ENCODE measurements at places on chromosomes 3 and 15. TPM values are rescaled to one million over a fixed set of nuclear protein-coding genes. Genes with fewer than 3 reads are reported as not detected.

GP5 gene
- total RNA-seq = not detected

EFCC1 gene
- total RNA-seq = not detected

DNA sequence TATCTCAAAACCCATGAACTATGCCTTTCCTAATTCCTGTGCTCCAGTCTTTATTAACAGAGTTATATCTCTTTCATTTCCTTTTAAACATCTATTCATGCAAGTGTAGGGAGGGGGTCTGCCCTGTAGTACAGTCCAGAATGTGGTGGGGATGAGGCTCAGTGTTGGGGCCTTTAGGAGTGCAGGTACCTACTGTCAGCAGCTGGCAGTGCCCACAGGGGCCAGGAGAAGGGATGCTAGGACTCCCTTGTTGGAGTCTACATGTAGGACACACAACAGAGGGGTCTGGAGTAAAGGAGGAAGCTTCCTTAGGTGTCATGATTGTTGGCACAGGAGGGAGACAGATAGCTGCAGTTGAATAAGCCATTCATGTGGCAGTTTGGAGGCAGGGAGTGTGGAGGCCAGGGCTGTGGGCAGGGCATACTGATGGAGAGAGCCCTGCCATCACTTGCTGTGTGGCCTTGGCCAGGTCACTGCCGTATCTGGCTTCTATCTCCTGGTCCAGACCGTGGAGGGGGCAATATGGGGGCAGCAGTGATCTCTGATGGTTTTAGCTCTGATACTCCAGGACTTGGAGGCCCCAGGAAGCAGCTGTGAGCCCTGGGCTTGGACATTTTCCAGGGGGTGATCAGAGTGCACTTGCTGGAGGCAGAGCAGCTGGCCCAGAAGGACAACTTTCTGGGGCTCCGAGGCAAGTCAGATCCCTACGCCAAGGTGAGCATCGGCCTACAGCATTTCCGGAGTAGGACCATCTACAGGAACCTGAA lies 29.5 kb downstream of the ESYT3 start:
- DNase-seq = no peak

GATA2 gene
- 79.2 TPM for total RNA-seq

IL5RA gene
- total RNA-seq = not detected

GRCh38 chr3:39267631-39268548 lies 11.9 kb downstream of the CX3CR1 start:
- no peak for DNase-seq

GRCh38 chr15:61128896-61129295 lies 100.2 kb downstream of the RORA start:
- no peak for DNase-seq

DNA sequence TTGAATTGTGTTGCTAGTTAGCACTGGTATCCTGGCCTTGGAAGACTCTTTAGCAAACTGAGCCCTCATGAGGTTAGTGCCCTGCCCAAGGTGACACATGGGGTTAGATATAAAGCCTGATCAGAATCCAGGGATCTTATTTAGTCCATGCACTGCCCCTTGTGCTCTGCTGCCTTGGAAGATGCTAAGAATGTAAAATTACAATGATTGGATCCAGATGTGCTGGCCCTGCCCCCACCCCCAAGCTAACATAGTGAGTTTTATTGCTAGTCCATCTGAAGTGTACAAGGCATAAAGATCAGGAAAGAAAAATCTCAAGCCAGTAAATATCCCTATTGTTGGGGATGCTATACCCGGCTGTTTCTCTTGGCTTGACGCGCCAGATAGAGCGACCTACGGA lies 248.1 kb upstream of the C2CD4B start:
- DNase-seq = no peak

GMNC gene
- total RNA-seq = 0.11 TPM

DNA sequence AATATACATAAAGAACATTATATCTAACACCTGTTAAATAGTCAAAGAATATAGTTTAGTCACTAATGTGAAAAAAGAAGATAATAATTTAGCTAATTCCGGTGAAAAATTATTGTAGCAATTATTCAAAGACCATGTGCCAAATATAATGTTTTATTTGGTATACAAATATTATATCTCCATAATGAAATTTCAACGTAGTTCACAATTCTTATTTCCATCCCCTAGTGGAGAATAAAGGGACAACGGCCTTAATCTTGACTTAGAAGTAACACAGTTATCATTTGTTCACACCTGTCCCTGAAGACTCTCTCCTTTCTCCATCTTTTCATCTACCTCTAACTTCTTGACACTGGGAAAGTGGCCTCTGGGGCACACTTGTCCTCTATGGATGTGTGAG lies 213.4 kb downstream of the ERC2 start:
- no peak for DNase-seq

PRSS50 gene
- total RNA-seq = not detected

PTX3 gene
- 44.9 TPM for total RNA-seq

GRCh38 chr3:110343945-110344344 lies 727.7 kb upstream of the NECTIN3 start:
- DNase-seq = peak; percentile 17

B4GALT4 gene
- 57.0 TPM for total RNA-seq

DAZL gene
- not detected for total RNA-seq

CHRM5 gene
- not detected for total RNA-seq

DNA sequence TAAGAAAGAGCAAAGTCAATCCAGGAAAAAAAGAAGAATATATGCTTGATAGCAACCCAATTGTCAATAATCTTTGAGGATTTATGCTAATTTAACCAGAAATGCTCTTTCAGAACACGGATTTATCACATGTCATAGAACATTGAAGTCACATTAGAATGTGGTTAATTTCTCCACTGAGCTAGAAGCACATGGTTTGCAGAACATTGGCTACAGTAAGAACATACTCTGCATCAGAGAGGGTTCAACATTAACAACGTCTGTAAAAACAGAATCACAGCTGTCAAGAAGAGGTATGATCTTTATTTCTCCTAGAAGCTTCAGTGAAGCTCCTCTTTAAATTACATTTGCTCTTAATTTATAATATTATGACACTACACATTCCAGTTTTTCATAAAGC lies 619.7 kb upstream of the AGTR1 start:
- no peak for DNase-seq

LRRC3B gene
- not detected for total RNA-seq

GRCh38 chr3:41117398-41117870 lies 81.9 kb upstream of the CTNNB1 start:
- peak; percentile 92 for DNase-seq

DNA sequence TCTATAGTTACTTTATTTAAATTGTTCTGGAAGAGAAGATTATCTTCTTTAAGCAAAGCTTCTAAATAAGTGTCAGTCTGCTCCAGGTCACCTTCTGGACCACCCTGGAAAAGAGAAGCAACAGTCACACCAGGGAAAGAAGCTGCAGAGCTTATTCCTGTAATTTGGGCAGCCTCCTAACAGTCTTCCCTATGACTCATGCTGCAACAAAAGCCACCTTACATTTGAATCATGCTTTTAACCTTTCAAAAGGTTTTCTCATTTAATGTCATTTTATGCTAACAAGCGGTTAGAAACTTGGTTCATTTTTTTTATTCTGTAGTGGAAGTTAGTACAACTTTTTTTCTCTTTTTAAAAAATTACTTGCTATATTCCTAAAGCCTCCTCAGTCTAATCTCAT lies 5.3 kb upstream of the GUCA1C start:
- DNase-seq = no peak

DNA sequence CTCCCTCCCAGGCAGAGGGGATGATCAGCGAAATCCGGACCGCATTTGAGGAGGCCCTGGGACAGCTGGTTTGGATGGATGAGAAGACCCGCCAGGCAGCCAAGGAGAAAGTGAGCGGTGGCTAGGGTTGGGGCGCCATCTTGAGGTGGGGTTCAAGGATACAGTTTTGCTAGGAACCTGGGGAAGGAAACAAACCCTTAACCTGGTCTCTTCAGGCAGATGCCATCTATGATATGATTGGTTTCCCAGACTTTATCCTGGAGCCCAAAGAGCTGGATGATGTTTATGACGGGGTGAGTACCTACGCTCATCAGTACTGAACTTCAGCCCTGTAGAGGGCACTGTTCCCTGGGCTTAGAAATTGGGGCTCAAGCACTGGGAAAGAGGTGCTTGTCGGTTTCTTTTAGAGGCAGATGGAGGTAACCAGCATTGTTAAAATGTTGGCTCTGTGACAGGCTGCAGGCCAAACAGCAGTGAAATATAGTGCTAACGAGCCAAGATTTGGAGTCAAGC lies 9.6 kb upstream of the PSMD2 start:
- DNase-seq = peak; percentile 27

- no peak for DNase-seq
Measured at GRCh38 chr3:72641684-72642083, 206.6 kb downstream of the SHQ1 start.

GRCh38 chr3:27885641-27886040 lies 163.5 kb upstream of the EOMES start:
- no peak for DNase-seq

All from HFFc6 (cell line).